NCI-H526 treated with DMSO at 0.1 percent for 48 hours (cell line): ENCODE measurements at places on chromosomes 12 and 14.

DNA sequence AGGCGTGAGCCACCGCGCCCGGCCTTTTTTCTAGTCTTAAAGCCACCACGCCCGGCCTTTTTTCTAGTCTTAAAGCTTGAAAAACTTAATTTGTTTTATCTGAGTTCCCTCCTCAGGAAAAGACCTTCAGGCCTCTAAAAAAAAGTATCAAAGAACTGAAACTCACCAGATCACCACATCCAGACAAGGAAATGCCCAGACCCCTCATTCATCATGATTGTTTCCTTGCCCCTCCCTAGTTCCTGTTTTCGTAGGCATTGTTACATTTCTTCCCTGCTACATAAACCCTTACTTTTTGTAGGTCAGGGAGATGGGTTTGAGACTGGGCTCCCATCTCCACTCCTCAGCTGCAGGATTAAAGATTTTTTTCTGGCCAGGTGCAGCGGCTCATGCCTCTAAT is 21.1 kb upstream of the VWF start:
- DNase-seq: no peak

GRCh38 chr12:123506059-123506842 is 27.3 kb downstream of the RILPL1 start:
- no peak for DNase-seq

DNA sequence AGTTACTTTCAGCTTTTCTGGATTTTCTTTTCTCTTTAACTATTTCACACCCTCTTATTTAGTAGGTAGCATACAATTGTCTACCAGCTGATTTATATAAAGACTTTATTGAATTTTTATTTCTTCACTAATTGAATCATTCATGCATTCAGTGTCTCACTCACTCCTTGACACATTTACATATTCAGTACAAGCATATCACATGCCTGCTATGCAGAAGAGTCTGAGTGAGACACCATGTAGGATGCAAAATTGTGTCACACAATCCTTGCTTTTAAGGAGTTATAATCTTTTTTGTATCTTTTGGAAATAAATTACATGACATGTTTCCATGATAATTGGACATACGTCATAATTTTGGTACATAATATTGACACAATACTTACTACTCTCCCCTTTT is 83.0 kb downstream of the AKAP6 start:
- no peak for DNase-seq

- no peak for DNase-seq
These were observed 15.2 kb downstream of the ITPK1 start for GRCh38 chr14:93100570-93100969.

- DNase-seq: no peak
These were observed 1036.1 kb downstream of the TMEM121 start for GRCh38 chr14:106562451-106562850.

DNA sequence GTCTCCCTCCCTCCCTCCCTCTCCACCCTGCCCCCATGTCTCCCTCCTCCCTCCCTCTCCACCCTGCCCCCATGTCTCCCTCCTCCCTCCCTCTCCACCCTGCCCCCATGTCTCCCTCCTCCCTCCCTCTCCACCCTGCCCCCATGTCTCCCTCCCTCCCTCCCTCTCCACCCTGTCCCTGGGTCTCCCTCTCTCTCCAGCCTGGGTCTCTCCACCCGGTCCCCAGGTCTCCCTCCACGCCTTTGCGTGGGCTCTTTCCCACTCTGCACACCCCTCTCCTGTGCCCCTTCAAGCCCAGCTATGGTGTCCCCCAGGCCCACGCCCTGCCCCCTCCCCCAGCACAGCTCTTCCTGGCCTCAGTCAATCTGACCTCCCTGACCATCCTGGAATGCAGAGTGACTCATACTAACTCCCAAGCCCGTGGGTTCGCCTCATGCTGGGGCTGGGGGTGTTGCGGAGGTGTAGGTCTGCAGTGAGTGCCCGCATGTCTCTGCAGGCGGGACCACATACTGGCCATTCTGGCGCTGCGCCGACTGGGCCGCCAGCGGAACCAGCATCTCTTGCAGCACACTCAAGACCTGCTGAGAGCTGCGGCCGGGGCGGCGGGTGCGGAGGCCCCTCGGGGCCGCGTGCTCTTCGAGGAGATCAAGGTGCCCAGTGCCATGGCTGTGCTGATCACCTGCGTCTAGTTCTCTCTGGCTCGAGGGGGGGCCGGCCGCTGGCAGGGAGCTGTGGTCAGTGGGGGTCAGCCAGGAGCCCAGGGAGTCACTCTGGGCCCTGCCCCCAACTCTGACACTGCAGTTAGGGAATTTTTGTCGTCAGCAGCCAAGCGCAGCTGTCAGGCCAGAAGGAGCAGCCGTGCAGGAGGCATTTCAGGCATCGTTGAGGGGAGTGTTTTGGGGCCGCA is 13.5 kb upstream of the TNFAIP2 start:
- no peak for DNase-seq

GRCh38 chr12:124709722-124710687 is 142.6 kb upstream of the NCOR2 start:
- no peak for DNase-seq

- no peak for DNase-seq
These were observed 691.4 kb upstream of the TBX3 start for GRCh38 chr12:115375186-115375991.

DNA sequence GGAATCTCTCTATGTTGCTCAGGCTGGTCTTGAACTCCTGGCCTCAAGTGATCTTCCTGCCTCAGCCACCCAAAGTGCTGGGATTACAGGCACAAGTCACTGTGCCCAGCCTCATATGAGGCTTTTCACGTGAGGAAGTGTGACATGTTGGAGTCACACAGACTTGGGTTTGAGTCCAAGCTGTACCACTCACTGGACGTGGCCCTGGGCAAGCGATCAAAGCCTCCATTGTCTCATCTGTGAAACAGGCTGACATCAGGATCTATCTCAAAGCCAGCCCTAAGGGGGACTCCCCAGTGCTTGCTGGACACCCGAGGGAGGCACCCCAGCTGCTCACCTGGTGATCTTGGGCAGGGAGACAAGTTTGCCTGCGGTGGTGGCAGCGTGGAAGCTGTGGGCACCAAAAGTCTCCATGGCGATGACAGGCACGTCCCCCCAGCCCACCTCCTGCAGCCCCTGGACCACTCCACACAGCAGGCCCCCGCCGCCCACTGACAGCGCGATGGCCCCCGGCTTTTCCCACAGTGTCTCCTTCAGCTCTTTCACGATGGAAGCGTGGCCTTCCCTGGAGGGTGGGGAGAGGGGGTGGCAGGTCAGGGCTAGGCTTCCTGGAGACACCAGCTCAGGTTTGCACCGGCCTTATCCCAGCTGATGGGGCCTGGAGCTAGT is 6.7 kb downstream of the SDS start:
- no peak for DNase-seq

- no peak for DNase-seq
These were observed 40.9 kb downstream of the NT5DC3 start for GRCh38 chr12:103799857-103800771.

DNA sequence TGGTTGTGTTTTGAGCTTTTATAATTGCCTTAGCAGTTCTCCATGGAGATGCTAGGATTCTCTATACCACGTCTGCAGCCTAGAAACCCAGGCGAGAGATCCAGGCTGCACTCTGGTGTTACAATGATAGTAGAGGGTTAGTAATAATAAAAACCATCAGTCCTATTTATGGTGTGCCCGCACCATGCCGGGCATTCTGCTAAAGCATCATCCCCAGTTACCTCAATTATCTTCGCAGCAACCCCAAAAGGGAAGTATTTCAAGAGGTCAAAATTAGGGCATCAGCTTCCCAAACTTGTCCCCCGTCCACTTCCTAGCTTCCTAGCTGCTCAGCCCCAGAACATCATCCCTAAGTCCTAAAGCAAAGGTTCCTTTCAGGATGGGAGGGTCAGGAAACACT is 3.2 kb downstream of the SYNE3 start:
- no peak for DNase-seq

DNA sequence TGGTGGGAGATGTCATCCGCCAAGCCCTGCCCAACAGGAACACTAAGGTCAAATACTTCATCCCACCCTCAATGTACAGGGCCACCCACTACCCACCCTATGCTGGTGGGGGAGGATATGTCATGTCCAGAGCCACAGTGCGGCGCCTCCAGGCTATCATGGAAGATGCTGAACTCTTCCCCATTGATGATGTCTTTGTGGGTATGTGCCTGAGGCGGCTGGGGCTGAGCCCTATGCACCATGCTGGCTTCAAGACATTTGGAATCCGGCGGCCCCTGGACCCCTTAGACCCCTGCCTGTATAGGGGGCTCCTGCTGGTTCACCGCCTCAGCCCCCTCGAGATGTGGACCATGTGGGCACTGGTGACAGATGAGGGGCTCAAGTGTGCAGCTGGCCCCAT is 3.5 kb downstream of the B3GNT4 start:
- no peak for DNase-seq

DNA sequence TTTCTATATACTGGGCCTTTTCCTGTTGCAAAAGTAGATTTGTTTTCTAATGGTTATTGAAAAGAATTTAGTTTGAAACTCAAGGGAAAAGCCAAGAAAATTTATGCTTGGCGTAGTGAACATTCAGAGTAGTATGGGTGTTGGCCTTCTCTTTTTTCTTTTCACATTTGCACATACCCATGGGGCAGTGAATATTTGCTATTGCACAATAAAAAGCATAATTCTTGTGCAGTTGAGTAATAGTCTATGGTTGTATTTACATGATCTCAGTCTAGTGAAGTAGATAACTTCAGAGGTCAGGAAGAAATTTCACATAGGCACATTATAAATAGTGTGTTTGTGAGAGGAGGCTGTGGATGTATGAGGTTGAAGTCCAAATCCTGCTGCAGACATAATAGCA is 158.1 kb downstream of the FLRT2 start:
- no peak for DNase-seq

GRCh38 chr14:50395448-50395847 is 1.2 kb downstream of the CDKL1 start:
- no peak for DNase-seq

DNA sequence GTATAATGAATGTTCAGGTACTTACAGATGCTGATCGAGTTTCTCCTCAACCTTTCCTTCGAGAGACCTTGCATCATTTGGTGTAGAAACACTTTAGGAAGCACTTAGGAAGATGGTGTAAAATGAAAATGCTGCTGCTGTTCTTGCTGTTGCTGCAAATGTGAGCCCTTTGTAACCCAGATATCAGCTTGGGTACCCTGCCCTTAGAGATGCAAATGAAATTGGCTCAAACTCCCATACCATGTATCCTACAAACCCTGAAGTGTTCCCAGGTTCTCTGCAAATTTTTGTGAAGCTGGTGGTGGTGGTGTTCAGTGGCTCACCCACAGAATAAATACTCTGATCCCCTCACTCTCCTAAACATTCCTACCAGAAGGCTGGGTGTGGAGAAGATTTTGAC is 130.8 kb downstream of the SLC25A47 start:
- DNase-seq: no peak

DNA sequence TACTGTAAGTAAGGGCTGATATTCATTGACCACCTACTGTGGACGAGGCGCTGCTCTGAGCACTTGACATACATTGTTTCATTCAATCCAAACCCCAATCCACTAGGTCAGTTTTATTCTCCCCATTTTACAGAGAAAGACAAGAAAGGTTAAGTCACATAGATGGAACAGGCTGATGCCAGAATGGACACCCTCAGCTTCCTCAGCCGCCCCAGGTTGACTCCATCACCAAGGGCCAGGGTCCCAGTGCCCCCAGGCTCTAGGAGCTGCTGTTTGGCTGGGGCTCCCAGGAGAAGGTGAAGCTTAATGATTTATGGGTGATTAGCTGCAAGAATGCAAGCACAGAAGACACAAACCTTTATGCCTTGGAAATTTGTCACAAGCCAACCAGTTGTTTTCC is 671 bp upstream of the AQP2 start:
- no peak for DNase-seq

GRCh38 chr12:22083167-22083566 is 37.1 kb downstream of the CMAS start:
- DNase-seq: peak; percentile 22

DNA sequence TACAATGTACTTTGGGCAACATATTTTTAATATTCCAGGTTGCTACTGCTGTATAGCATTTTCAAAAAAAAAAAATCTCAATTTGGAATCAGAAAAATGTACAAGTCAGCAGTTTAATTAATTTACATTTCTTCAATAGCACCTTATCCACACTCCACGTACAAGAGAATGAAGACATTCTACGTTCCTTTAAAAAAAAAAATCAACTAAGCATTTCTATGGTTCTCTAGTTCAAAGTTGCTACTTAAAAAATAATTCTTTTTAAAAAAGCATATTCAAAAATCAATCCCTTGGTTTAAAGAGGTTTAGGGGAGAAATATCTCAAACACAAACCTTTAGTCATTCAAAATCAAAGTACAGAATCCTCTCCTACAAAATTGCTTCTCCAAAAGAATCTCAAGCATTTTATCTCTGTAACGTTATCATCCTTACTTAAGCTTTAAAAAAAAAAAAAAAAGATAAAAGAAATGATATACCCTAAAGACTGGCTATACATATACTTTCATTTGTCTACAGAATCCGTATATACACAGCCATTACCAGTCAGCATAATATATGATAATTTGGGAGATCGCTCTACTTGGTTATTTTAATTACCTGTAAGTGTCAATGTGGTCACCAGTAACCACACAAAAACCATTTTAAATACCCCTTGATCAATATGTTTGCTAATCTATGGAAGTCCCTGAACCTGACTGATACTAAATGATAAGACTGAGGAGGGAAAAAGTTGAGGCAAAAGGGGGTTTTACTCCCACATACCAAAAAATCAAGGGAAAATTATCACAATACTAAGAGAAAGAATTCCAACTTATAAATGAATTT is 2.7 kb downstream of the MED13L start:
- DNase-seq: no peak

- no peak for DNase-seq
These were observed 39.1 kb downstream of the CCDC60 start for GRCh38 chr12:119373666-119374065.

DNA sequence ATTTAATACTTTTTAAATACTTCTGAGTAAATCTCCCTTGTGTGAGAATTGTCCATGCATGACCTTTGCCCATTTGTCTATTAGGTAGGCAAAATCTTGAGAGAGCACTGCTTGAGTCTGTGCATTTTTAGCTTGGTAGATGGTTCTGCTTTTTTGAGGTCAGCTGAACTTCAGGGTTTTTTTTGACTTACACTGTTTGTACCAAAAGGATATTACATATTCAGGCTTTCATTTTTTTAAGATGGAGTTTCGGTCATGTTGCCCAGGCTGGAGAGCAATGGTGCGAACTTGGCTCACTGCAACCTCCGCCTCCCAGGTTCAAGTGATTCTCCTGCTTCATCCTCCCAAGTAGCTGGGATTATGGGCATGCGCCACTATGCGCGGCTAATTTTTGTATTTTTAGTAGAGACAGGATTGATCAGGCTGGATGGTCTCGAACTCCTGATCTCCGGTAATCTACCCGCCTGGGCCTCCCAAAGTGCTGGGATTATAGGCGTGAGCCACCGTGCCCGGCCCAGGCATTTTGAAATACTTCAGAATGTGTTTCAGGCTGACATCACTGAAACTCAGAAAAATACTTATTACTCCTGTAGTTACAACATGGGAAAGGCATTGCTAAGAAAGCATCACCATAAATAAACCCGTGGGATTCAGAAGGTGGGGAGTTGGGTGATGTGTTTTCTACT is 11.1 kb downstream of the RASSF3 start:
- DNase-seq: no peak

GRCh38 chr12:51926718-51927117 is 19.4 kb downstream of the ACVRL1 start:
- DNase-seq: no peak

- peak; percentile 19 for DNase-seq
These were observed 141.6 kb downstream of the KICS2 start for GRCh38 chr12:64080319-64081007.

GRCh38 chr14:55929136-55929535 is 189.1 kb upstream of the PELI2 start:
- no peak for DNase-seq
